ENCODE measurements at places on chromosomes 7 and 10. TPM values are rescaled to one million over a fixed set of nuclear protein-coding genes. Genes with fewer than 3 reads are reported as not detected.

GRCh38 chr7:149220534-149220933, 18.9 kb upstream of the ZNF212 start:
- no peak for DNase-seq
- H3K27me3 ChIP-seq, result no peaks in the 10 kb centered on the region
- H3K27ac ChIP-seq, result no peak overlapping the region
- H3K4me3 ChIP-seq, result no peak overlapping the region
- peaks cover 84% of the 10 kb centered on the region for H3K36me3 ChIP-seq

GRCh38 chr7:33774762-33775523, 130.4 kb upstream of the BMPER start:
- no peak for DNase-seq
- no peaks in the 10 kb centered on the region for H3K4me1 ChIP-seq
- H3K27me3 ChIP-seq, result no peaks in the 10 kb centered on the region
- H3K36me3 ChIP-seq, result no peaks in the 10 kb centered on the region

The AIFM2 gene
- polyA plus RNA-seq, result 1.7 TPM

- DNase-seq, result no peak
- no peak overlapping the region for H3K4me3 ChIP-seq
- H3K36me3 ChIP-seq, result no peaks in the 10 kb centered on the region
- H3K27me3 ChIP-seq, result no peaks in the 10 kb centered on the region
These were observed 25.3 kb downstream of the ANXA8 start for GRCh38 chr10:47458466-47459154.

The AOC1 gene
- polyA plus RNA-seq, result not detected

The FAM13C gene
- not detected for polyA plus RNA-seq

DNA sequence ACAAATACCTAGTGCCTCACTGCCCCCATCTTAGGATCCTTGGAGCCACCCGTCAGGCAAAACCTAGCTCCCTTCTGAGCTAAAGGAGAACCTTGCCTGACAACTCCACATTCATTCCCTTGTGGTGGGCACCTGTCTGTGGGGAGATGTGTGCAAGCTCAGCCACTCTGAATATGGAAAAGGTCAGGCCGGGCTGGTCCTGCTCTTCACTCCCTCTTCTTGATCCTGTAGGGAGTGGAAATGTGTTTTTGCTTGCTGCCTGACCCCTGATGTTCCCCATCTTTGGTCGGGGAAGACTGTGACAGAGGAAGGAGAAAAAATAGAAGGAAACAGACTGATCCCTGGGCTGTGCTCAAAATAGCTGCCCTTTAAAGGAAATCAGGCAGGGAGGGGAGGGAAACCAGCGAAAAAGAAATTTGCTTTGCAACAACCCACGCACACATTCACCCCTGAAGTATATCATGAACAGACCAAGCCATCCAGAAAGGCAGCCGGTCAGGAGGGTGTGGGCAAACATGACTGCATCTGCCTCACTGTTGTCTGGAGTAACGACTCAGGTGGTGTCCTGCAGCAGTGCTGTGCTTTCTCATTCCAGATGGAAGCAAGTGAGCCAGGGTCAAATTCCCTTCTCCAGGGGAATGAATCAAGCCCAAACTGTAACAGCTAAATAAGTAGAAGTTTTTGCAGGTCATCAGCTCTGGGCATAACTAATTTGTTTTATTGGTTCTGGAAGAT, 74.0 kb downstream of the SCRN1 start:
- DNase-seq, result no peak
- H3K36me3 ChIP-seq, result peaks cover 22% of the 10 kb centered on the region
- no peaks in the 10 kb centered on the region for H3K27me3 ChIP-seq
- H3K4me3 ChIP-seq, result no peak overlapping the region

The INA gene
- polyA plus RNA-seq, result not detected

GRCh38 chr10:31390804-31391203, 71.8 kb downstream of the ZEB1 start:
- no peaks in the 10 kb centered on the region for H3K36me3 ChIP-seq
- no peaks in the 10 kb centered on the region for H3K27me3 ChIP-seq
- no peak overlapping the region for H3K4me3 ChIP-seq
- no peaks in the 10 kb centered on the region for H3K4me1 ChIP-seq

GRCh38 chr10:21329995-21330627, 195.4 kb downstream of the SKIDA1 start:
- DNase-seq, result no peak
- no peaks in the 10 kb centered on the region for H3K36me3 ChIP-seq
- no peaks in the 10 kb centered on the region for H3K4me1 ChIP-seq
- H3K27ac ChIP-seq, result no peak overlapping the region

The CDHR3 gene
- not detected for polyA plus RNA-seq

DNA sequence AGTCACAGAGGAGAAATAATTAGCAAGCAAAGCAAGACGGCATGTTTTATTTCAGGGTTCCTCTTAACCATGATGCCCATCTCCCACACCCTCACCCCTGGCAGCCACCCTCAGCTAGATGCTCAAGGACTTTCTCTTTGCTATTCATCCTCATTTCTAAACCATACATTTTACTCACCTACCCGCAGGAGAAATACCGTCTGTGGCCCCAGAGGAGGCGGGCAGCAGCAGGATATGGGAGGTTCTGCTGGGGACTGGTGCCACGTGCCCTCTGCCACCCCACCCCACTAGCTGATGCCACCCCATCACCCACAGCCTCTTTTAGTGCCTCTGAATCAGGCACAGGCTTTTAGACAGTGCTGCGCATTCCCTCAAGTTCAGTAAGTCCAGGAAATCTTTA, 168.7 kb upstream of the ITGB1 start:
- H3K36me3 ChIP-seq, result no peaks in the 10 kb centered on the region
- DNase-seq, result no peak
- no peak overlapping the region for H3K27ac ChIP-seq
- H3K4me3 ChIP-seq, result no peak overlapping the region
- H3K27me3 ChIP-seq, result no peaks in the 10 kb centered on the region

DNA sequence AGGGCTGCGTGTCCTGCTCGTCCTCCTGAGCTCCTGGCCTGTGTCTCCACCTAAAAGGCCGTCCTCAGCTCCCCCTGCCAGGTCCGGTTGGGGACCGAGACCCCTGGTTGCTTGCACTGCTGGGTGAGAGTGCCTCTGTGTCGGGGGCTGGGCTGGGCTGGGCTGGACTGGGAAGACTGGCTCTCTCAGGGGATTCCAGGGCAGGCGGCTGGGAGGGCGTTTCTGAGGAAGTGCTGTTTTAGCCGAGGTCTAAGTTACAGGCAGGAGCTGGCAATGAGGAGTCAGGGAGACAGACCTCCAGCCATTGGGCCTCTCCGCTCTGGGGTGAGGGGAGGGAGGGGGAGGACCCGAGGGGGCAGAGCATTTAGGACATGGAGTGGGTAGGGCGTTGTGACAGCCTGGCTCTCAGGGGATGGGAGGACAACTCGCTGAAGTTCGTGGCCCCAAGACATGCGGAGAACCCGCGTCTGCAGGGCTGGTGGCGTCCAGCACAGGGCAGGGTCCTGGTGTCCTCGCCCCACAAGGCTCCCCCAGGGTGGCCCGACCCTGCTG, 20.9 kb downstream of the FOXK1 start:
- DNase-seq, result no peak
- peaks cover 29% of the 10 kb centered on the region for H3K4me1 ChIP-seq
- H3K4me3 ChIP-seq, result no peak overlapping the region
- no peaks in the 10 kb centered on the region for H3K36me3 ChIP-seq

DNA sequence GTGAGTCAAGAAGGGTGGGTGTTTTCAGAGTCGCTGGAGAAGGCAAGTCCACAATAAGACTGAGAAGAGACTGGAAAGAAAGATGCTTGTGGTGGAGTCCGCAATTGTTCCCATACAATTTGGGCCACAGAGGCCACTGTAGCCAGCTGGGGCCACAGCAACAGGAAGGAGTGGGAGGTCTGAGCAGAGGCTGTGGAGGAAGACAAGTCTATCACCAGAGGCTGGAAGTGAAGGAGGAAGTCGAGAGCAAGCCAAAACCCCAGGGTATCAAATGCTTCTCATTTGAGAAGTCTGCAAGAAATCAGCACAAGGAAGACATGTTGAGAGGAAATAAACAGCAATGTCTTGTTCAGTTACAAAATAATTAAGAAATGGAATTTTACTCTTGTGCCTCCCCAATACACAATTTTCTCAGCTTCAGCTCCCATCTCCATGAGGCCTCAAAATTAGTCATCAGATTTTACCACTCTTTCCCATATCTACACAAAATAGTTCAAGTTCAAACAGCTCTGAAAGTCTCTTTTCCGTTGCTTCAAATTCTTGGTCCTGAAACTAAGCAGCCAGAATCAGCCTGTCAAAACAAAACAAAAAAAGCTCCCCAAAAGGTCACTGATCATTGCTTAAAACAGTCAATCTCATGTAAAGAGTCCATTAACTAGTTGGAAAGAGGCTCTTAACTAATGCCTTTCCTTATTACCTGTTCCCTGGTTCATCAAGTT, 31.6 kb downstream of the SLC16A12 start:
- H3K36me3 ChIP-seq, result no peaks in the 10 kb centered on the region
- no peak overlapping the region for H3K4me3 ChIP-seq
- H3K4me1 ChIP-seq, result no peaks in the 10 kb centered on the region
- no peaks in the 10 kb centered on the region for H3K27me3 ChIP-seq
- no peak overlapping the region for H3K27ac ChIP-seq
- DNase-seq, result no peak

DNA sequence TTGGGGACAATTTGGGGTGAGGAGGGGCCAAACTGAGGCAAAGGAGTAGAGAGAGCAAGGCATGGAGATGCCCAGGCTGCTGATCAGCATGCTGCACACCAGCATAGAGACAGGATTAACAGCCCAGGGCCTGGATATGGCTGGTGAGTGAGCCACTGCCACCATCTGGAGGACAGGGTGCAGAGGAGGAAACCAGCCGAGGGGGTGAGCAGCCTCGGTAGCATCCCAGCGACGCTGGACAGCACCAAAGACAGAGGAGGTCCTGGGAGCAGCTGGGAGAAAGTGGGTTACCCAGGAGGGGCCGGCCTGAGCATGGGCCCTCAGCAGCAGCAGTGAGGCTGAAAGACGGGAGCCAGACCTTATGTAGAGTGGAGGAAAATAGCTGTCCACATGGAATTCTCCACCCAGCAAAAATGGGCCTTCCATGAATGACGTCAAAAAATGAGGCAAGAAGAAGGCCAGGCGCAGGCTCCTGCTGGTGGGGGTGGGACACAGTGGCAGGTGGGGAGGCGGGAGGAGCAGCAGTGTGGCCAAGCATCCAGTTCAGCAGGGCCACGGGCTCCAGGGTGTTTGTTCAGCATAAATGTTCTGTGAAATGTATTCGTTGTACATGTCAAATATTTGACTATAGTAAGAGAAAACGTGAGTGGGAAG, 16.7 kb downstream of the RET start:
- no peak for DNase-seq
- H3K4me1 ChIP-seq, result peaks cover 21% of the 10 kb centered on the region
- H3K27me3 ChIP-seq, result no peaks in the 10 kb centered on the region
- no peak overlapping the region for H3K4me3 ChIP-seq
- H3K36me3 ChIP-seq, result no peaks in the 10 kb centered on the region

The NUTM2A gene
- polyA plus RNA-seq, result 0.08 TPM

The TNRC18 gene
- 0.64 TPM for polyA plus RNA-seq

GRCh38 chr7:12796397-12797127, 109.1 kb downstream of the ARL4A start:
- no peaks in the 10 kb centered on the region for H3K27me3 ChIP-seq
- no peaks in the 10 kb centered on the region for H3K4me1 ChIP-seq

- no peaks in the 10 kb centered on the region for H3K36me3 ChIP-seq
- H3K27me3 ChIP-seq, result peaks cover 17% of the 10 kb centered on the region
- H3K4me1 ChIP-seq, result no peaks in the 10 kb centered on the region
- no peak overlapping the region for H3K27ac ChIP-seq
- no peak overlapping the region for H3K4me3 ChIP-seq
- peak; percentile 18 for DNase-seq
These were observed 8.7 kb upstream of the GLRX3 start for GRCh38 chr10:130127364-130128061.

- no peak for DNase-seq
- H3K27ac ChIP-seq, result no peak overlapping the region
- no peak overlapping the region for H3K4me3 ChIP-seq
- no peaks in the 10 kb centered on the region for H3K36me3 ChIP-seq
- no peaks in the 10 kb centered on the region for H3K27me3 ChIP-seq
- peaks cover 8% of the 10 kb centered on the region for H3K4me1 ChIP-seq
These were observed 565.2 kb downstream of the KCNMA1 start for GRCh38 chr10:77072361-77072835.

GRCh38 chr7:55574051-55574717, 1.9 kb upstream of the VOPP1 start:
- H3K36me3 ChIP-seq, result no peaks in the 10 kb centered on the region
- peaks cover 35% of the 10 kb centered on the region for H3K4me1 ChIP-seq
- no peaks in the 10 kb centered on the region for H3K27me3 ChIP-seq
- no peak for DNase-seq
- H3K4me3 ChIP-seq, result no peak overlapping the region

The FLNC gene
- 0.01 TPM for polyA plus RNA-seq

DNA sequence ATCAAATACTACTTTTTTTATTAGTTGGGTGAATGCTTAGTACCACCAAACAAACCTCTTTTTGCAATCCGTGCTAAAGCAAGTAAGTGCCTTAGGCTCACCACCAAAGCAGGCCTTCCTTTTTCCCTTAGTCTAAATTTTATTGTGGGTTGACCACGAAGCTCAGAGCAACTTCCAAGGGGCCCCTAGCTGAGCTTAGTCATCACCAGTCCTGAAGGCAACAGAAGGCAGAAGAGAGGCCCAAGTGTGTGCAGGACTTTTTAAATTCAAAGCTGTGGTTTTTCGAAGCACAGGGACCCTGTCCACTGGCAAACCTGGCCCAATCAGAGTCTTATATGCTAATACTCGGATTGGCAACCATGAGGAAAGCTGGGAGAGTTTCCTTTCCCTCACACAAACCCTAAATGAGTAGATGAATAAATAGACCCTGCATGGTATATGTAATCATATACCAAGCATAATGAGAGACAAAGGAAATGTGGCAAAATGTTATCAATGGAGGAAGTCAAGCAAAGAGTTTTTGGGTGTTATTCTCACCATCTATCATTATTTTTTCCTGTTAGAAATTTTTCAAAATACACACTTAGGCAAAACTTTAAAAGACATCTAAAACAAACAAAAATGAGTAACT, 453.2 kb upstream of the GALNT17 start:
- H3K36me3 ChIP-seq, result no peaks in the 10 kb centered on the region
- no peak overlapping the region for H3K27ac ChIP-seq

- no peak overlapping the region for H3K27ac ChIP-seq
- no peak for DNase-seq
- no peaks in the 10 kb centered on the region for H3K27me3 ChIP-seq
- H3K36me3 ChIP-seq, result no peaks in the 10 kb centered on the region
These were observed 41.9 kb downstream of the MET start for GRCh38 chr7:116713918-116714317.

DNA sequence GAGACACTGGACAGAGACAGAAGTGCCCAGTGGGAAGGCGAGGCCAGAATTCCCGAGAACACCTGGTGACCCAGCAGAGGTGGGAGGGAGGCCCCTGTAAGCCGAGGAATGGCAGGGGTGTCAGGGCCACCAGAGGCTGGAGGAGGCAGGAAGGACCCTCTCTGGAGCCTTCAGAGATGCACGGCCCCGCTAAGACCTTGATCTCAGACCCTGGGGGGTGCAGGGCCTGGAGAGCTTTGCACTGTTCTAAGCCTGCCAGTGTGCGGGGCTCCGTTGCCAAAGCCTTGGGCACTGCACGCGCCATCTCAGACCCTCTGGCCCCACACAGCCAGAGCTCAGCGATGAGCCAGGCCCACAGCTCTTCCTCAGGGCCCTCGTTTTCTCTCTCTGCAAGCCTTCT, 557.1 kb downstream of the PTPRN2 start:
- H3K27ac ChIP-seq, result no peak overlapping the region
- H3K27me3 ChIP-seq, result no peaks in the 10 kb centered on the region
- H3K36me3 ChIP-seq, result no peaks in the 10 kb centered on the region
- no peak overlapping the region for H3K4me3 ChIP-seq
- DNase-seq, result no peak
- H3K4me1 ChIP-seq, result no peaks in the 10 kb centered on the region

Measured in CD14-positive monocyte (primary cell).